ENCODE measurements at places on chromosomes 5 and 9.

GRCh38 chr9:86546712-86547111, 192.5 kb upstream of the TUT7 start:
- no peak for DNase-seq

DNA sequence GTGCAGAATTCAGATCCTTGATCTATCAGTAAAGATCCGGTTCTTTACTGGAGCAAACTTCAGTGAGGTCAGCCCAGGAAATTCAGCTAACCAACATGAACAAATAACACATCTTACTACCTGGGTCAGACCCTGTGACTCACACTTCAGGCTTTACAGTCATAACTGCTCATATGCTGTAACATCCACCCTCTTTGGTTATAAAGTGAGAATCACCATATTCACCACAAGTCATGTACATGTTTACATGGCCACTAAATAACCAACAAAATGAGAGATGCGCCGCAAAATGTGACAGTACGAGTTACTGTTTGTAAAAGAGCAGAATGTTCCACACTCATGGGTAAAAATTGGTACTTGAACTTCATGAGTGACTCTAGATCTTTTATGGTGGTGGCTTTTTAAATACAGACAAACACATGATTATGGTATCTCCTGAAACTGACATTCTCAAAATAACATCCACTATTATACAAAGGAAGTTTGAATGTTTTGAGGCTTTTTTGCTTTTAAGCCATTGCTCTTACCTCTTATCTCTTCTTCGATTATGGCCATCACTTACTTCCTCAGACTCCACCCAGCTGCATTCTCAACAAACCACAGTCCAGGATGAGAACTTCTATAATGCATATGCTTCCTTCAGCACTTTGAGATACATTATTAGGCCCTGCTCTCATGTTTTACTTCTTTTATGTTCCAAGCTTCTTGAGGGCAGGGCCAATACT, 516.6 kb downstream of the RAB3C start:
- DNase-seq: no peak

DNA sequence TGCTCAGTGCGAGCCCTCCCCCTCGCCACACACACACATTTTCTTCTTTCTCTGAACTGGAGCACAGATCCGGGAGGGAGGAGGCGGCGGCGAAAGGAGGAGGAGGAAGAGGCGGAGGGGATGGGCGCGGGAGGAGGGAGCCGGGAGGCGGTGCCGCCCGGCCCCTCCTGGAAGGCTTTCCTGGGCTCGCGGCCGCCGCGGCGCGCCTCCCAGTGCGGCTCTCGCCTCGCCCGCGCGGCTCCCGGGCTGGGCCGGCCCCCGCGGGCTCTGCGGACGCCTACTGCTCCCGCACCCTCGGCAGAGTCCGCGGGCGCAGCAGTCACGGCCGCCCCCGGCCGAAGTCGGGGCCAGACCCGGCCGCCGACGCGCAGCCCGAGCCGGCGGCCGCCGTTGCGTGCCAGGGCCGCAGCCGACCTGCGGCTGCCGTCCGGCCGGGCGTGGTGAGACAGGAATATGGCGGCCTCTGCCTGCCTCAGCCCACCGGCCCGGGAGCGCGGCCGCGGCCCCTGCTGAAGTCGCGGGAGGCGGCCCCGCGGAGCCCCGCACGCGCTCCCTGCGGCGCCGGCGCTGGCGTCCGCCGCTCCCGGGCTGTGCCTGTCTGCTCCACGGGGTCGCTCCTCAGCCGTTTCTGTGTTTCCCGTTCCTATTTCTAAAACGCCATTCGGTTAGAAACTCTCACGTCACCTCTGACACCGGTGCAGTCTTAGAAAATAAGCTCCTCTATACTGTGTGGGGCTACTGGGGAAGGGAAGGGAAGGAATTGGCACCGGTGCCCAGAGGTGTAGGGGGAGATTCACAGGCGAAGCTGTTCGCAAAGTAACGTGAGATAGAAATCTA, 500 bp upstream of the GNAQ start:
- DNase-seq: no peak

GRCh38 chr5:7361593-7361992, 34.3 kb upstream of the ADCY2 start:
- DNase-seq: no peak

GRCh38 chr5:149489605-149490037, 61.6 kb downstream of the CSNK1A1 start:
- DNase-seq: no peak

GRCh38 chr9:111807197-111807596, 12.5 kb upstream of the SHOC1 start:
- no peak for DNase-seq

DNA sequence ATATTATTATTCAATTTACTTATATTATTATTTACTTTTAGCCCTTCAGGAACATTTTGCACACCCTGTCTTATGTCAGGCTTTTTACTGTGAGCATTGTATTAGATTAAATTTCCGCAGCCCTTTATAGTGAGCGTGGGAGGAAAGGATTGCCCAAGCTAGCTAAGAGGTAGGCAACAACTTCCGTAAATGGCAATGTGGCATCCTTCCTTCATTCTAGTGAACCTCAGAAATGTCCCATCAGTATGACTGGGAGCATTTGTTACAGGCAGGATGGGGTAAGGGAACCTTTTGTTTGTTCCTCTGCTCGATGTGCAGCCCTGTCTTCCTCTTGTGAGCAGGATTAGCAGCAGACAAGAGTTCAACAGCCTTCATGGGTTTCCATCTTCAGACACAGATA, 6.2 kb upstream of the CD180 start:
- no peak for DNase-seq

GRCh38 chr9:5626727-5627634, 1.9 kb upstream of the RIC1 start:
- DNase-seq: no peak

DNA sequence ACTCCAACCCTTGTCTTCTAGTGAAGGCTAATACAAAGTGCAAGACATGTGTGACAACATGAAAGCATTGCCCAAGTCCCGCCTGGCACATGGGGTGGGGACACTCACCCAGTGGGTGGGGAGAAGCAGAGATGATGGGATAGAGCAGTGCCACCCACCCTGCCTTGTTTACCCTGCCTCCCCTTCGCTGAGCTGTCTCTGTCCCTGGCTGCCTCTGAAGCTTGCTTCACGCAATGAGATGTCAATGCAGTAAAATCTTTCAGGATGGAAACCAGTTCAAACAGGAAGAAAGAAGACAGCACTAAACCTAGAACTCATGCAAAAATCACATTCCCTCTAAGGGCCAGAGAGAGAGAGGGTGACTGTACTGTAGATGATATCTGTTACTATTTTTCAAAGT, 148.0 kb downstream of the INSYN2B start:
- no peak for DNase-seq

DNA sequence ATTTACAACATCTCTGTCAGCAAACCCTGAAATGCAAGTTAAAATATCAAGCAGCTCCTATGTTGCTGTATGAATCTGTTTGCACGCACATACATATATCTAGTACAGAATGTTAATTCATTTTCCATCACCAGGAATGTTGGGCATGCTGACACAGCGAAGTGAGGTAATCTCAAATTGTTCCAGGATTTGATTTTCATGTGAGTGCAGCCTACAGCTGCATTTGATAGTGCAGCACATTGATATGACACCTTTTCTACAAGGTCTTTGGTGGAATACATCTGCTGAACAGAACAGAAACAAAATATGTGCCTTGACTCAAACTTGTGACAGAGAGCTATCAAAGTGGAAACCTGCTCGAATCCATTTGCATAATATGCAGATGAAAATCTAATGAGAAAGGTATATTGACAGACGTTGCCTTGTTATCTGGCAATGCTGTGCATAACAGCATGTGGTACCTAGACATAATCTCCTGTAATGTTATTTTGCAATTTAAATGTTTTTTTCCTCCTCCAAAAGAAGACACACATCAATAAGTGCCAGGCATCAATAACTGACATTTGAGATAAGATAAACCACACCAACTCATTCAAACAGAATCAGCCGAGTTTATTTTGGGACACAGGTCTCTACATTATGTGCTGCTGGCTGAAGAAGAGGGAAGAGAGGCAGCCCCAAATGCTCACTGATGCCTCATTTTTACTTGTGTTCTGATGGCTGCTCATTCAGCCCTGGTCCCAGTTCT, 512.2 kb downstream of the ZNF608 start:
- no peak for DNase-seq

All from GM12891 (cell line).